ENCODE measurements at places on chromosomes 3 and 15. TPM values are rescaled to one million over a fixed set of nuclear protein-coding genes. Genes with fewer than 3 reads are reported as not detected.

RTP3 gene
- not detected for total RNA-seq

CAV3 gene
- not detected for total RNA-seq

CERS3 gene
- not detected for total RNA-seq

AGBL1 gene
- not detected for total RNA-seq

BCL2A1 gene
- not detected for total RNA-seq

ABTB1 gene
- total RNA-seq = 23.7 TPM

TMEM108 gene
- not detected for total RNA-seq

TMCO5A gene
- total RNA-seq = not detected

PCOLCE2 gene
- total RNA-seq = 70.4 TPM

SERINC4 gene
- total RNA-seq = not detected

FBXL2 gene
- total RNA-seq = 5.7 TPM

All from Caki2 (cell line).